ENCODE measurements at places on chromosomes 2 and 18.

DNA sequence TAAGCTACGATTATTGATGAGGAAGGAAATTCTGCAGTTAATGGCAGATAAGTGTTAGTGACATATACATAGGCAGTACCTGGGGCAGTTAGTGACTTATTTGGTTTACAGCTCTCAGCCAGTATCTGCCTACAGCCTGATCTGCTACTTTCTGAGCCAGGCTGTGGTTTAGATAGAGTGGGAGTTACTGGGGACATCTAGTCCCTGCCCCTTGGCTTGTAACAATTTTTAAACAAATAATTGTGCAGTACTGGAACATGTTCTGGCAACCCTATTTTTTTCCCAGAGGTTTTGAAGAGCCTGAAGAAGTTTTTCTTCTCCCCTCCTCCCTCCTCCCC, 2.3 kb downstream of the KIF5C start:
- no peak for DNase-seq

DNA sequence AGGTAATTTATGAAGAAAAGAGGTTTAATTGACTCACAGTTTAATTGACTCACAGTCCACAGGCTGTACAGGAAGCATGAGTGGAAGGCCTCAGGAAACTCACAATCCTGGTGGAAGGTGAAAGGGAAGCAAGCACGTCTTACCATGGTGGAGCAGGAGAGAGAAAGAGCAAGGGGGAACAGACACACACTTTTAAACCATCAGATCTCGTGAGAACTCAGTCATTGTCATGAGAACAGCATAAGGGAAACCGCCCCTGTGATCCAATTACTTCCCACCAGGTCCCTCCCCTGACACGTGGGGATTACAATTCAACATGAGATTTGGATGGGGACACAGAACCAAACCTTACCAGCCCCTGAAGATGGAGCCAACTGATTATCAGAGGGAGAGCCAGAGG, 11.2 kb upstream of the PUM2 start:
- DNase-seq: no peak

DNA sequence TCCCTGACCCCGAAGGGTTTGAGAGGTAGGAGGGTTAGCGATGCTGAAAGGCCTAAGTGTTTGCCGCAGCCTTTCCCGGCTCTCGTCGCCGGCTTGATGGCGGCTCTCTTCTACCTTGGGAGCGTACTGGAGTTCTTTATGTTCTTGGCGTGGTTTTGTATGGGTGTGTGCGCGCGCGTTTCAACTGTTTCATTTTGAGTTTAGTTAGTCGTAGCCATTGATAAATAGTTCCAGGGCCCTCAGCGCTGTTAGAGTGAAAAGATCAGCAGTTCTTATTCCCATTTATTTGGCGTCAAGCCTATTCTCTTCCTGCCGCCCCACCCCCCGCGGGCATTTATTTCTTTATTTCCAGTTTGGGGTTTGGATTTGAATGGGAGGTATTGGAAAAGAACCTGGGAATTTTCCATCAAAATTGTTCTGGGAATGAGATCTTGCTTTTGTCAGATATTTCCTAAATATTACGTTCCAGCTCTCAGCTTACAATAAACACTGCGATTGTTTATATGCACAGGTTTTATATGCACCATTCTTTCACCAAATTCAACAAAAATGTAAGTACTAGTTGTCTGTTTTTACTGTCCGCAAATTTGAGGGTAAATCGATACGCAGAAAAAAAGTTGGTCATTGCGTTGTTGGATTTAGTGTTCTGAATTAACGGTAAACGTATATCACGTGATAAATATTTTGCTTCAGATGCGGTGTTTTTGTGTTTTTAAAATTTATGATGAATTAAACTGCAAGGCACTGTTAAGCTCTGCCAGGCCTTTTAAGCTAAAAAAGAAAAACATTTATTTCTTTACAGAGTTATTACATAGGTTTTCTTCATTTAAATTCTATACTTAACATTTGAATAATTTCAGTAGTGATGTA, 954 bp downstream of the CCNT2 start:
- DNase-seq: no peak

DNA sequence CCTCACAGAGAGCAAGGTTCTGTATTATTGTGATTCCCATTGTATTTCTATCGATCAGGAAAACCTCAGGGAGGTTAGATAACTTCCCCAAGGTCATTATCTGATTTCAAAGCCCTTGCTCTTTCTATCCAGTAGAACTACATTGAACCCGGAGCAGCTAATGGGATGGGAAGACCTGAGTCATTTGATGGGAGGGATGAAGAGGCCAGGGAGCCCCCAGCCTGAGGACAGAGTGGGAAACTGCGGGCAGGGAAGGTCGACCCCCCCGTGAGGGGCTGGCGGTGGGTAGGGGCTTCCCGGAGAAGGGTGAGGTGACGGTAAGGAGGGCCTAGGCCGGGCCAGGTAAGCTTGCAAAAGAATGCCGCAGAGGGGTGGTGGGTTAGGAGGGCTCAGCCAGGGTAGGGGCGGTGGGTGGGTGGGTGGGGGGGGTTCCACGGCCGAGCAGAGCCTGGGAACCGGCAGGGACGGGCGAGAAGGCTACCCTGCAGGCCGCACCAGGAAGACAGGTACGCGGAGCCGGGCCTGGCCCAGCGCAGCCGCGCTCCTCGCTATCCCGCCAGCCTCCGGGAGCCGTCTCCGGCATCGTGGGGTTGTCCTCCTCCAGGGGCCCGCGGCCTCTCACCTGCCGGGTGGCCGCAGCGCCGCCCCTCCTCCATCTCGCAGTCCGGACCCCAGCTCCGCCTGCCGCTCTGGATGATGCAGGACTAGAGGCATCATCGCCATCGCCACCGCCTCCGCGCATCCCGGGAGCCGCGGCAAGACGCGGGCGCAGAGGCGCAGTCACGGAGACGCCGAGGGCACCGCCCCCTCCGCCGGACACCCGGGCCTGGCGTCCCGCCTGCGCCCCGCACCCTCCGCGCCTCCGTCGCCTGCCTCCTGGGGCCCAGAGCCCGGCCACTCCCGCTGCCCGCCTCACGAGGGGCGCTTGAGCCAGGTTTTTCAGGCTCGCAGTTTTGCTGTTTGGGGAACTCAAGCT, at the start of gene GPR75:
TSS of gene GPR75 (minus strand) at position 762 of the 976 bp plus-strand sequence. CDS start 5,211 bp downstream, outside the sequence.
- DNase-seq: no peak

GRCh38 chr2:20410556-20411277, 36.2 kb upstream of the RHOB start:
- DNase-seq: no peak

GRCh38 chr18:5456577-5457461, 87.0 kb downstream of the EPB41L3 start:
- DNase-seq: no peak

DNA sequence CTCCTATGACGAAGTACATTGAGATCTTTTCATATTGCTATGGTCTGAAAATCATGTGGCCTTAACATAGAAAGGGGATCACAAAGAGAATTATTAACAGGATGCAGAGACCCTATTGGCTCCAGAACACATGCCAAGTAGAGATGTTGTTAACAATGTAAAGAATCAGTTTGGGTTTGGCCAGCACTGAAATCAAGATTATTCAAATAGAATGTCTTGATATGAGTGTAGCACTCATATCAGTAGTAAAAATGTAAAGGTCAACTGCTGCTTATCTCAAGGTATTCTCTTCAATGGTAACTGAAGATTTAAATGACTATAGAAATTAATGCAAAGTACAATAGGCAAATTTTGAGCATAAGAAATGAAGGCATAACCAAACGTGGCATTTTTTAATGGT, 262.8 kb downstream of the PTH2R start:
- no peak for DNase-seq

DNA sequence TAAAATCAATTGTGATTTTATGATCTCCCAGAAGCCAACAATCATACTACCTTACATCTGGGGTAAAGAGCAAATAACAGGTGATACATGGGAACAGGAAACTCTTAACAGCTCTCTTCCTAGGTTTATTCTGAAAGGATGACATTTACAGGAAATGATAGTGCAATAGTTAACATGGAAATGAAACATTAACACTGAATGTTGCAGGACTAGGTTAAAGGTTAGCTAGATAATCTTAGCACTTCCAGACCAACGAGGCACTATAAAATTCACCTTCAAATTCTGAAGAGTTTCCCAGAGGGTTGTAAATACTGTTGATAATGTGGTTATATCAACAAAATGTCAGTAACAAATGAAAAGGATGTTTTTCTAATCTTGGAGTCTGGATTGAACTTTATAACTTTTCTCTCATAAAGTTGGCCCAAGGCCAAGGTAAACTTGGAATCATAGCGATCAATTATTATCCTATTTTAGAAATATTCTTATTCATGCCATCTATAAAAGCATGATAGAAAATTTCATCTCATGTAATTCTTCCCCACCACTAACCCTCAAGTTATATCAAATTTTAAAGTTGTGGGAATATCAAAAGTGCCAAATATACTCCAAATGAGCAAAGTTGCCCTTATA, 32.9 kb upstream of the GCG start:
- no peak for DNase-seq

- DNase-seq: no peak
Measured at GRCh38 chr2:203685789-203686420, 20.5 kb upstream of the CD28 start.

GRCh38 chr2:38155015-38155414, 79.1 kb upstream of the CYP1B1 start:
- DNase-seq: no peak
